SHP77 (cell line): ENCODE measurements at places on chromosomes 5 and 9.
A peak's percentile ranks its signal among the peaks of the same experiment; 100 is the strongest.

DNA sequence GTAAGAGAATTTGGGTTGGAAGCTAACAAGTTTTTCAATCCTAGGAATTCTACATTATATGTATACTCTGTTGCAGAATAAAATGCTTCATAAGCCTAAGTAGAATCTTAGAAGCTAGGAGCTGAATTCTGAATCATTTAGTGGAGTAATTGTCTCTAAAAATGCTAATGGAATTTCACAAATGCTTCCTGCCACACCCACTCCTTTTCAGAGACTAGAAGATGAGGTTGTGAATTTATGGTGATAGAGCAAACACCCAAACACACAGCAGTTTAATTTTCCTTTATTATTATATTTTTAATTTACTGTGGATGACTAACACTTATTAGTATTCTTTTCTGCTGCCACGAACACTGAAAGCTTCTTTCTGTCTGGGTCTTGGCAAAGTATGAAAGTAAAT, 208.0 kb upstream of the PDE4D start:
- DNase-seq, result no peak

DNA sequence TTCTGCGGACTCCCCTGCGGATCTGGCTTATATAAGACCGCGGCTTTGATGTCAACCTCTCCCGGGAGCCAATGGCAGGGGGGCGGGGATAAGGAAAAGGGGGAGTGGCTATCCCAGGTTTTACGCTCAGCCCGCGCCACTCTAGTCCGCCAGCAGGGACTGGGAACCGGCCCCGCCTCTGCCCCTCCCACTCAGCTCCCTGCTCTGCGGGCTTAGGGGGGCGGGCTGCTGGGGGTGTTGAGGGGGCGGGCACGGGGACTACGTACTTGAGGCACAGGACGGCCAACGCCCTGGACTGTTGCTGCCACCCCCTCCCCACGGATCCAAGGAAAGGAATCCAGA, at the start of gene HAND1:
Gene HAND1, minus strand, starts transcription at position 4 of the 342 bp plus-strand sequence. CDS start 219 bp downstream, outside the sequence.
- no peak for DNase-seq

DNA sequence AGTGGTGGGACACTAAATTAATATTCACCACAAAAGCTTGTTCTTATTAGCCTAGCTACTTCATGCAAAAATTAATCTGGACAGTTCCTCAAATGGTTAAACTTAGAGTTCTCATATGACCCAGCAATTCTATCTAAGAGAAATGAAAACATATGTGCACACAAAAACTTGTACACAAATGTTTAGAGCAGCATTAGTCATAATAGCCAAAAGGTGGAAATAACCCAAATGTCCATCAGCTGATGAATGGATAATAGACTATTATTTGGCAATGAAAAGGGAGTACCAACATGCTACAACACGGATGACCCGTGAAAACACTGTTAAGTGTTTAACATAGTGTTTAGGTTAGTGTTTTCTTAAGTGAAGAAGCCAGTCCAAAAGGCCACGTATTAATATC, 32.8 kb upstream of the TNIP1 start:
- DNase-seq, result no peak

- DNase-seq, result no peak
These were observed 142.3 kb downstream of the TSSK1B start for GRCh38 chr5:113292462-113292861.

- peak; percentile 6 for DNase-seq
These were observed 303.2 kb downstream of the ACTL7B start for GRCh38 chr9:108552459-108553040.

DNA sequence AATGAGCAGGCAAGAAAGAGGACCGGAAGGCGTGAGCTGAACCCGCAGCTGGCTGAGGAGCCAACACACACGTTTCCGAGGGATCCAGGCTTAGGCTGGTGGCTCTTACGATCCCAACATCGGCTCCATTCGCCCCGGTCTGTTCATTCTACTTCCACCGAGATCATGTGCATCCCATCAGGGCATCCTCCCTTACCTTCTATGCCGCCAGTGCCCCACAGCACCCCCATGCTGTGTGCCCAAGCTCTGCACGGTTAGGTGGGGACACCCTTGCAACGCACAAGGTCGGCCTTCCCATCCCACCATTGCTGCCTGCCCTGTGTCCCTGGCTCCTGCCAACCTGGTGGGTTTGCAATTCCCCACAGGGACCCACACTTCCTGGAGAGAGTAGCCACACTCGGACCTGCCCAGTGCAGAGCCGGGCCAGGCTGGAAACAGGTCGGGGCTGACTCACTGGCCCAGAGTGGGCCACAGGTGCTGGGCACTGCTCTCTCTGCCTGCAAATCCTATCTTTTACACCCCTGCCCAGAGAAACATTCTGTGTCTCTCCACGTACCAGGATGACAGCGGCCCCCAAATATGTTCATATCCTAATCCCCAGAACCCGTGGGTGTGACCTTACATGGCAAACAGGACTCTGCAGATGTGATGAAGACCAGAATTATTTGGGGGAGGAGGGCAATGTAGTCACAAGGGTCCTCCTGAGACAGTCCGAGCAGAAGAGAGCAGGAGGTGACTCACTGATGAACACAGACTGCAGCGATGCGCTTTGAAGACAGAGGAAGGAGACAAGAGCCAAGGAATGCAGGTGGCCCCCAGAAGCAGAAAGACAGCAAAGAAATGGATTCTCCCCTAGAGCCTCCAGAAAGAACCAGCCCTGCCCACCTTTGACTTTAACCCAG, 182.2 kb downstream of the AUH start:
- DNase-seq, result no peak

DNA sequence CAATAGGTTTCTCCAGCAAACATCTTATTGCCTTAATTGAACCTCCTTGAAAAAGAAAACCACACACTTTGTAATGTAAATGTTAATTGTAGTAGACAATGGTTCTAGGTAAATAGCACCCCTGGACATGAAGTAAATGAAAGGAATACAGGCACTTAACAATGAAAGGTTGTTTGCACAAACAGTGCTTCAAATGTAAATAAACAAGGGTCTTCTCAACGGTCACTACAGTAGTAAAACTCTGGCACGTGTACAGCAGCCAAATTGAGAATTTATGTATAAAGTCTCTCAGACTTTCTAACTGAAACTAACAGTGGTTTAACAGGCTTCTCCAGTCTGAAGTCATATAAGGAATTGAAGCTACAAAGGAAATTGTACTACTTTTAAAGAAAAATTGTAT, 218.3 kb downstream of the MEF2C start:
- DNase-seq, result no peak

- no peak for DNase-seq
These were observed 456.0 kb upstream of the MEF2C start for GRCh38 chr5:89338935-89339334.

DNA sequence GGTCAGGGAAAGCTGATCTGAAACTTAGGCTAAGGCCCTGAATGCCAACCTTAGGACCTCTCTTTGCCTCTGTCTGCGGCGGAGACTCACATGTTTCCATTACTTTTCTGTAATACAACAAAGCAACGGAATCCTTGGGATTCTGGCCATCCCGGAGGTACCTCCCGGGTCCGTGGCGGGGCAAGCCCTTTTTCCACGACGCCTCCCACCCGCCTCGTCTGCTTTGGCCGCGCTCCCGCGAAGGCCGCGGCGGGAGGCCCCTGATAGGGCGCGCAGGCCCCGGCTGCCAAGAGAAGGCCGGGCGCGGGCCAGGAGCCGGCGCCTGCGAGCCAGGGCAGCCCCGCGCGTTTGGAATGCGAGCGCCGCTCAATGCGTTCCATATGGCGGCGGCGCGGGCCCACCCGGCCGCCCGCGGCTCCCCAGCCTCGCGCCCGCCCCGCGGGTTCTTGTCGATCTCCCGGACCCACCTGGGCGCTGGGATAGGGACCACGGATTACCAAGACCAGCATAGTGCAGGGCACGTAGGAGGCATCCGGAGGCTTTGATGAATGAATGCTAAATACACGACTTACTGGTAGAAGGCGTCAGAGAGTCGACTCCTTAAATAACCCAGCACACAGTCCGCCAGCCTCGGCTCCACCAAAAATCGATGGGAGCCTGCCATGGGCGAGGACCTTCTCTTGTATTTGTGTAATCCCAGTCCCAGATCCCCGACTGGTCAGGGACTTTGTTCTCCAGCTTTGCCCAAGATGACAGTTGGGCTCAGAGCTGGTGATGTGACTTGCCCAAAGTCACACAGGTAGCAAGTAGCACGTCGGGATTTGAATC, 17.5 kb upstream of the PHF19 start:
- no peak for DNase-seq
